ENCODE measurements at places on chromosomes 4 and X. TPM values are rescaled to one million over a fixed set of nuclear protein-coding genes. Genes with fewer than 3 reads are reported as not detected.

Gene MAP3K15
- not detected for total RNA-seq

Gene H2AZ1
- 186 TPM for total RNA-seq

Gene GAB3
- total RNA-seq: 0.86 TPM

Gene OTOP1
- total RNA-seq: not detected
